ENCODE measurements at places on chromosomes 4 and X.

DNA sequence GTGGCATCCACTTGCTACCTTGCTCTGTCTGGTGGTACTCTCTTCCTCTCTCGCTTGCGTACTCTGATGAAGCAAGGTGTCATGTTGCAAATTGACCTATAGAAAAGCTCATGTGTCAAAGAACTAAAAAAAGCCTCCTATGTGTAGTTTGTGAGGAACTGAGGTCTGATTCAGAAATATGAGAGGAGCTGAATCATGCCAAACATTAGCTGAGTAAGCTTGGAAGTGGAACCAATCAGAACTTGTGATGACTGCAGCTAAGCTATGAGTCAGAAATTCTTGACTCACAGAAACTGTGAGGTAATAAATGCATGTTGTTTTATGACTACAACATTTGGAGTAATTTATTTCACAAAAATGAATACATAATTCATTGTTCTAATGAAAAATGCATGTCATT, 2138.8 kb downstream of the PCDH7 start:
- no peak for DNase-seq

DNA sequence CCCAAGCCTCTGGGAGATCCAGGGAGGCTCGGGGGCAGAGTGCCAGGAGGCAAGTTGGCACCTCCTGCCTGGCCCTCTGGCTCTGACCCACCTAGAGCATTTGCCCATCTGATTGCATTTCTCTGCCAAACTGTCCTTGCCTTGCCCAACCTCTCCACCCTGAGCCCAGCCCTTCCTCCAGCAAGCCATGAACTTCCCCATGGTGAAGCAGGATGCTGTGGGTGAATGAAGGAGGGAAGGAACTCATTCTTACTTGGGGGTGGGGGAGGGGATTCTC, 9.3 kb upstream of the CNGA2 start:
- DNase-seq: no peak

DNA sequence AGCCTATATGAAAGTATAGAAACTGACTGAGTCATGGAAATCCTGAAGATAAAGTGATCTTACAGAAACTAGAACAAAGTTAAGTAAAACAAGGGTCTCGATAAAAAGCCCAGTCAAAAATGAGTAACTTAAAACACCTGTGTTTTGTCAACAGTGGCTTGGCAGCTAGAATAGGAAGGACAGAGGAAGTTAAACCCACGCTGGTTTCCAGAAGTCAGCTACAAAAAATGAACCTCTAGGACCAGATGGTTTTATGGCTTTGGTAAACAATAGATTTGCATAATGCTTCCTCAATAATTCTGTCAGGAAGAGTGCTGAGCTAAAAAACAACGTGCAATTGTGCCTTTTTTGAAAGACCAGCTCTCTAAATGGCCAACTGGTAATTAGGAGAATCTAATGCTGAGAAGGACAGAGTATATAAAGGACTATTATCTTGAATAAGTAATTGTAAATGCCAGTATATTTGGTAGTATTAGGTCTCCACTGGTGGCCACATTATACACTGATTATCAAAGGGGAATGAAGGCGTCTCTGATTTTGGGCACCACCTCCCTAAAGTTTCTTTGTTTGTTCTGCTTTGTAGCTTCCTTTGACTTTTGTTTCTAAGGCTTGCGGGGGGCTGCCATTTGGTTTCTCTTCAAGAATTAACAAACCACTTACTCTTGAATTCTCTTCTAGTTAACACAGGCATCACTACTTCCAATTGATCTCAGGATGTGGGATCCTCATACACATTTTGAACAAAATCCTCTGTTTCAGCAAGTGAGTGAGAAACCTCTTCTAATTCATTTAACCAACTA, 72.2 kb upstream of the PPP3CA start:
- no peak for DNase-seq

DNA sequence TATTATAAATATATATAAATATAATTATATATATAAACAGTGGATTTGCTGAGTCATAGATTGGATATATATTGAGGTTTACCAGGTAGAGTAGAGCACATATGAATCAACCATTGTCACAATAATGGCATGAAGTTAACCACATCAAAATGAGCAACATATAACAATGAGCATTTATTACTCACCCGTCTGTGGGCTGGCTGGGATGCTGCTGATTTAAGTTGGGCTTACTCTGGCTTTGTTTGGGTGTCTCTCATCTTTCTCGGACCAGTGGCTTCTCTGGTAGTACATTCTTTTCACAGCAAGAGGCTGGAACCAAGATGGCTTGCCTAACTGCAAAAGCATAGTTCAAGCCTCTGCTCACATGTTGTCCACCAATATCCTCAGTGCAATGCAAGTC, 111.7 kb upstream of the TAPT1 start:
- no peak for DNase-seq

DNA sequence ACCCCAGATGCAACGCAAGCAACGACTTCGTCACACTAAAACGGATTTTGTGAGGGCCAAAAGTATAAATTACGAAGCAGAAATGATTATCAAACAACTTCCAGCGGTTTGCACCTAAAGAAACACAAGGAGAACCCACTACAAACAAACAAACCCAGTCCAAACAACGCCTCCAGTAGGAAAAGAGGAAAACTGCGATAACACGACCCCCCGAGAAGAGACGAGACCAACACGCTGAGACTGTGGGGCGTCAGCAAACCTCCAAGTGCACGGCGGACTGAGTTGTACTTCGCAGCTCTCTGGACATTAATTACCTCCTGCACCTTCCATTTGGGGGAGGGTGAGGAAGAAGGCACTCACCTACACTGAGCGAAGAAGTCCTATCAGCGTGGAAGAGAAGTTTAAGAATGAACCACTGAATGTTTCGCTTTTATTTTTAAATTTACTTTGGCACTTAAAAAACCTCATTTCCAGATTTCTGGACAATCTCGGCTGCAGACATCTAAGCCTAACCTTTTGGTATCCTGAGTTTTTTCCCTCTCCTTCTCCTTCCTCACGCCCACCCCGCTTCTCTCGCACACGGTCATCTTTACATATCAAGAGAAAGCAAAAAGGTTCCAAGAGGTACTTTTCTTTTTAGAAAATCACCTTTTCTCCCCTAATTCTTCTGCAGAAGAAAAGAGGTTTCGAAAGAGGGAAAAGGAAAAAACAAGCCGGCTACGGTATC, at the start of gene MAB21L2:
MAB21L2 (plus strand) TSS at position 6 of the 727 bp plus-strand sequence. CDS start 879 bp downstream, outside the sequence.
- no peak for DNase-seq

DNA sequence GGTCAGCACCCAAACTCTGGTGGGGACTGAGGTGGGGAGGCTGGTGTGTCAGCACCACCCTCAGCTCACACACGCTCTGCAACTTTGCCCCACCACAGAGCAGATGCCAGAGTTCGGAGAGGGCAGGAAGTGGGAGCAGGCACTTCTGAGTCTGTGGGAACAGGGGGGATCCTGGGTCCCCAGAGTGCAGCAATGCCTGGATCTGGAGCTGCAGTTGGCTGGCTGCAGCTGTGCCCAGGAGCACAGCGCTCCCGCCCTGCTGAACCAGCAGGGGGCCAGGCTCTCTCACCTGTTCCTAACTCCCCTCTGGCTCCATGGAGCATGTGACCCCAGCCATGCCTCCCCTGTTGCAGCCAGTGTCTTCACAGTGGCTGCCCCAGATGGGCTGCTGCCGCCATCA, 252.4 kb downstream of the SPOCK3 start:
- no peak for DNase-seq

DNA sequence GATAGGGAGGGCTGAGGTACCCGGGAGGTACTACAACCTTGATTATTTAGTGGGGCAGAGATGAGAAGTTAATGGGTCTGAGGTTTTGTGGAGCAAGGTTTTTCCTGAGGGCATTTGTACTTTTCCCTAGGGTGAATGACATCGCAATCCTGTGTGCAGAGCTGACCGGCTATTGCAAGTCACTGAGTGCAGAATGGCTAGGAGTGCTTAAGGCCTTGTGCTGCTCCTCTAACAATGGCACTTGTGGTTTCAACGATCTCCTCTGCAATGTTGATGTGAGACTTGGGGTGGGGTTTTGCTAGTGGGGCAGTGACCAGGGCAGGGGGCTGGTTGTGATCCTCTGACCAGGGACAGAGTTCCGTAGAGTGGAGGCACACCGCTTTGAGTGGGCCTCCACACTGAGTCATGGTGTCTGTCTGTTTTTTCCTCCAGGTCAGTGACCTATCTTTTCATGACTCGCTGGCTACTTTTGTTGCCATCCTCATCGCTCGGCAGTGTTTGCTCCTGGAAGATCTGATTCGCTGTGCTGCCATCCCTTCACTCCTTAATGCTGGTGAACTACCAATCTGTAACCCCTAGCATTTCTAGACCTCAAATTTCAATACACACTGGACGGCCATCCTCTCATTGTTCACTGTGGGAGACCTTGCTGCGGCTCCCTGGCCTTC, 9.9 kb downstream of the MED12 start:
- no peak for DNase-seq

DNA sequence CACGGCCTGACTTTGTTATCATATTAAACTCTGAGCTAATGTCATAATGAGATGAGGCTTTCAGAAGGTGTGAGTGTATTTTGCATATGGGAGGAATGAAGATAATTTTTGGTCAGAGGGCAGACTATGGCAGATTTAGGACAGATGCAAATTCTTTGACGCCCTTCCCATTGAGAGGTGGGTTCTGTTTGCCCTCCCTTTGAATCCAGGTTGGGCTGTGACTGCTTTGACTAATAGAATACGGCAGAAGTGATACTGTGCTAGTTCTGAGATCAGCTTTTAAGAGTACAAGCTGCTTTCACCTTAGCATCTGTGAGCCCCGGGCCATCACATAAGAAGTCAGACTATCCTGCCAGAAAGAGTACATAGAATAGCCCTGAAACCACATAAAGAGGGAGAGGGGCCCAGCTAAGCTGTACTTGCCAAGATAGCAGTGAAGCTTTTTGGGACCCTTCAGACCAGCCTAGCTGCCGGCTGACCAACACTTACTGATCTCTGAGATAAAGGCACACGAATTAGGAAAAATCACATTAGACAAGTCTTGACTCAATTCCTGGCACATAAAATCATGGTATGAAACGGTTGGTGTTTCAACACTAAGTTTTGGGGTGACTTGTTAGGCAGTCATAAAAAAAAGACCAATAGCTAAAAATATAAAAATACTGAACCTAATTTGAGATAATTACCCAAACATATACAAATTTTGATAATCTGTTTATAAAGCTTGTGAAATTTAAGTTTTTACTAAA, 166.7 kb upstream of the SH3RF1 start:
- no peak for DNase-seq

DNA sequence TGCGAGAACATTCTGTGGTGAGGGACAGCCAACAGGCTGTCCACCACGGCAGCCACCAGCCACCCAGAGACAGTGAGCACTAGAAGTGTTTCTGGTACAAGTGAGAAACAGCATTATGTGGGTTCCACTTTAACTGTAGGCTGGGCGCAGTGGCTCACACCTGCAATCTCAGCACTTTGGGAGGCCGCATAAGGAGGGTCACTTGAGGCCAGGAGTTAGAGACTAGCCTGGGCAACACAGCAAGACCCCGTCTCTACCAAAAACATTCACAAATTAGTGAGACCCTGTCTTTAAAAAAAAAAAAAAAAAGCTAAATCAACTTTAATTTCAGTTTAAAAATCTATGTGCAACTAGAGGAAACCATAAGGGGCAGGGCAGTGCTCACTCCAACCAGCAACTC, 20.6 kb downstream of the FAM53A start:
- DNase-seq: no peak

GRCh38 chr4:157076578-157076947, 613 bp downstream of the GLRB start:
- DNase-seq: no peak

GRCh38 chrX:98380106-98380505, 1496.4 kb downstream of the RPA4 start:
- DNase-seq: no peak

- DNase-seq: no peak
Measured at GRCh38 chrX:119082278-119082677, 9.5 kb downstream of the CT47C1 start.

DNA sequence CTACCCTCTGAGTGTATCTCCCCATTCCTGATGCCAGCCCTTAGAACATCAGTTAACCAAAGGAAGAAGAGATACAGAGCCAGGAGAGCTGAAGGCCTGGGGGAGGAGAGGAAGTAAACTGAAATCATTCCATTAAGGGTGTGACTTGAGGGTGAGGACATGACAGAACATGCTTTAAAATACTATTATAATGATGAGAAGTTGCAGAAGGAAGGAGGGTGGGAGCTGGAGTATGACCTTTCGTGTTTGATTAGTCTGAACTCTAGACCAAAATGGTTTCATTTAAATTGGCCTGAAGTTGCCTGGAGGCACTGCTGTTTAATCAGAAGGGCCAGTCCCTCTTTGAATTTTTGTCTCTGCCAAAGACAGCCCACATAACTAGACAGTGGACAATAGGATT, 11.4 kb downstream of the INTS6L start:
- DNase-seq: no peak

DNA sequence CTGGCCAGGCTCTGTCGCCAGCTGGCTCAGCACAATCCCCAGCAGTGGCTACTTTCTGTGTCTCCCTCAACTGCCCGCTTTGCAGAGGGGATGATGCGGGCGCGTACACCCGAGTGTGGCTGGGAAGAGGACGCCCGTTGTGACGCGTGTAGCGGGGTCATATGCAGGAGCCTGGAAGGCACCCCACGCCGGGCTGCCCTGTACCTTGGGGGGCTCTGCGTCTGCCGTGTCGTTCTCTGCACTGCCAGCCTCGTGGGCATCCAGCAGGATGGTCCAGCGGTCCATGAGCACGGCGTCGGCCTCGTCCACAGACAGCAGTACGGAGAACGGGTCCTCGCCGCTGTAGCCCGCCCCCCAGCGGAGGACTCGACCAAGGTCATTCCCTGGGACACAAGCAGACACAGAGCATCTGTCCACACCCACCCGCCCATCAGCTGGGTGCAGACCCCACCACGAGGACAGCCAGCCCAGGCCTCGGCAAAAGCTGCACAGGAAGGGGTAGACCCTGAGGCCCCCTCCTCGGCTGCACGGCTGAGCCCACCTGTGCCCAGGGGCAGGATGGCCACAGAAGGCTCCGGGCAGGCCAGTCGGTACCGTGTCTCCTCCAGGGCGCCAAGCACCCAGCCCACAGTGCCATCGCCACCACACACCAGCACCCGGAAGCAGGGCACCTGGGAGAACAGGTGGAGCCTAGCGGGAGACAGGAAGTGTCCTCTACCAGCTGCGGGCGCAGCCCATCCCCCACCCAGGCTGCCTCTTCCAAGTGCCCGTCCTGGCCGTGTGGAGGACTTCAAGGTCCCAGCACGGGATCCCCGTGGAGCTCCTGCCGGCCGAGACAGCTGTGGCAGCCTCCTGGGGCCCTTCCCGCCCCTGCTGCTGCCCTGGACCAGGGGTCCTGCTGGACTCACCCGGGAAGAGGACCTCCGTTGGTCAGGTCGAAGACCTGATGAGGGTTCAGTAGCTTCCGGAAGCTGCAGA, 10.8 kb downstream of the DGKQ start:
- DNase-seq: no peak

- no peak for DNase-seq
Measured at GRCh38 chr4:184395451-184395917, 78.9 kb downstream of the IRF2 start.
